ENCODE measurements at places on chromosomes 1 and 21. TPM values are rescaled to one million over a fixed set of nuclear protein-coding genes. Genes with fewer than 3 reads are reported as not detected.

DNA sequence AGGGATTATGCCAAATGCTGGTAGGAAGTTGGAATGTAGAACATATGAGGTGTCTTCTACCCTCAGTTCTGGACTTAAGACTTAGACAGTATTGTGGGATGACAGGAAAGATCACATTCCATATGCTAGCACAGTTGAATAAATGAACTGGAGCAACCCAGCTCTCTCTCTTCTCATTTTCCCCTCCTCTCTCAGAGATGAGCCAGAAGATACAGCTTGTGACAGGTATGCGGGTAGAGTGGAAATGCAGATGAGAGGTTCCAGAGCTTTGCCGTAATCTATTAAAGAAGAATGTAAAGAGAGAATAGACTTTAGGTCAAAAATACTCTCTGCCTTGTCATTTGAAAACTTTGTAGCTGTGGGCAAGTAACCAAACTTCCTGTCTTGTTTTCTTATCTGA lies 32.5 kb upstream of the HMCN1 start:
- H3K36me3 ChIP-seq: no peaks in the 10 kb centered on the region
- no peak for DNase-seq
- H3K27me3 ChIP-seq: peaks cover 12% of the 10 kb centered on the region
- H3K27ac ChIP-seq: no peak overlapping the region

GRCh38 chr1:115347282-115347681 lies 9.2 kb upstream of the NGF start:
- peaks cover 3% of the 10 kb centered on the region for H3K27me3 ChIP-seq
- no peaks in the 10 kb centered on the region for H3K4me1 ChIP-seq
- H3K27ac ChIP-seq: no peak overlapping the region
- no peaks in the 10 kb centered on the region for H3K36me3 ChIP-seq
- no peak for DNase-seq

- no peaks in the 10 kb centered on the region for H3K27me3 ChIP-seq
- no peak overlapping the region for H3K27ac ChIP-seq
- no peak overlapping the region for H3K4me3 ChIP-seq
- peaks cover 3% of the 10 kb centered on the region for H3K4me1 ChIP-seq
- H3K36me3 ChIP-seq: no peaks in the 10 kb centered on the region
Observed at GRCh38 chr1:185398599-185398998, 81.6 kb upstream of the IVNS1ABP start.

GRCh38 chr1:66917476-66917875 lies 7.2 kb downstream of the DNAI4 start:
- no peaks in the 10 kb centered on the region for H3K27me3 ChIP-seq
- H3K27ac ChIP-seq: no peak overlapping the region
- H3K36me3 ChIP-seq: peaks cover 10% of the 10 kb centered on the region

GRCh38 chr1:173410133-173410793 lies 66.9 kb upstream of the PRDX6 start:
- H3K27ac ChIP-seq: peak overlapping the region; percentile 57
- peaks cover 4% of the 10 kb centered on the region for H3K36me3 ChIP-seq
- H3K4me1 ChIP-seq: peaks cover 16% of the 10 kb centered on the region
- H3K4me3 ChIP-seq: no peak overlapping the region
- no peak for DNase-seq

OR2T8 gene
- not detected for total RNA-seq

- no peak for DNase-seq
- H3K27me3 ChIP-seq: no peaks in the 10 kb centered on the region
- H3K27ac ChIP-seq: no peak overlapping the region
- H3K36me3 ChIP-seq: peaks cover 50% of the 10 kb centered on the region
Observed at GRCh38 chr1:97721221-97721620, 199.6 kb downstream of the DPYD start.

GRCh38 chr1:160647329-160647720 lies 481 bp upstream of the SLAMF1 start:
- peaks cover 41% of the 10 kb centered on the region for H3K4me1 ChIP-seq
- H3K27me3 ChIP-seq: no peaks in the 10 kb centered on the region
- H3K27ac ChIP-seq: peak overlapping the region; percentile 96

LELP1 gene
- total RNA-seq: not detected

S100A9 gene
- 2.8 TPM for total RNA-seq

ANKRD45 gene
- total RNA-seq: not detected

DNA sequence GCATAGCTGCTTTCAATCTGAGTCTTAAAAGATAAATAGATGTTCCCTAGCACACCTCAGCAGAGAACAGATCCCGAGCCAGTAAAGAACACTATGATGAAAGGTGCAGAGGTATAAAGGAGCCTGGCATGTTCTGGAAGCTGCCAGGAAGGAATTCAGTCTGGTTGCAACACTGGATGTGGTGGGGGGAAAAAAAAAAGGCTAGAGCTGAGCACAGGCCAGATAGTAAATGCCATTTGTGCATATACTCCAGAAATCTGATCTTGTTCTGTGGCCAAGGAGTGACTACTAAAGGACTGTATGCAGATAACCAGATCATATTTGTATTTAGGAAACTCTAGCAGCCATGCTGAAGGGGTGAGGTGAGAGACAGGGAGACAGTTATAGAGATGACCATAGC lies 240.3 kb downstream of the VAV3 start:
- no peaks in the 10 kb centered on the region for H3K27me3 ChIP-seq
- H3K36me3 ChIP-seq: peaks cover 8% of the 10 kb centered on the region
- no peak for DNase-seq

ERO1B gene
- 25.3 TPM for total RNA-seq

RIMS3 gene
- total RNA-seq: 1.2 TPM

DNA sequence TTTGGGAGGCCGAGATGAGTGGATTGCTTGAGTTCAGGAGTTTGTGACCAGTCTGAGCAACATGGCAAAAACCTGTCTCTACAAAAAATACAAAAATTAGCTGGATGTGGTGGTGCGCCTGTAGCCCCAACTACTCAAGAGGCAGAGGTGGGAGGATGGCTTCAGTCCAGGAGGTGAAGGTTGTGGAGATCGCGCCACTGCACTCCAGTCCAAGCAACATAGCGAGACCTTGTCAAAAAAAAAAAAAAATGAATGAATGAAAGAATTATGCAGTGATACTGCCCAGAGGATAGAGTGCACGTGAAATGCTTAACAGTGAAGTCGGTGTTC lies 429 bp upstream of the DPH2 start:
- H3K4me1 ChIP-seq: peaks cover 36% of the 10 kb centered on the region
- peak overlapping the region; percentile 96 for H3K4me3 ChIP-seq
- no peaks in the 10 kb centered on the region for H3K27me3 ChIP-seq
- no peak for DNase-seq
- H3K27ac ChIP-seq: peak overlapping the region; percentile 92

GRCh38 chr1:190679454-190679853 lies 201.8 kb upstream of the BRINP3 start:
- DNase-seq: no peak
- no peak overlapping the region for H3K27ac ChIP-seq
- no peak overlapping the region for H3K4me3 ChIP-seq
- no peaks in the 10 kb centered on the region for H3K27me3 ChIP-seq
- no peaks in the 10 kb centered on the region for H3K4me1 ChIP-seq
- H3K36me3 ChIP-seq: no peaks in the 10 kb centered on the region

DNA sequence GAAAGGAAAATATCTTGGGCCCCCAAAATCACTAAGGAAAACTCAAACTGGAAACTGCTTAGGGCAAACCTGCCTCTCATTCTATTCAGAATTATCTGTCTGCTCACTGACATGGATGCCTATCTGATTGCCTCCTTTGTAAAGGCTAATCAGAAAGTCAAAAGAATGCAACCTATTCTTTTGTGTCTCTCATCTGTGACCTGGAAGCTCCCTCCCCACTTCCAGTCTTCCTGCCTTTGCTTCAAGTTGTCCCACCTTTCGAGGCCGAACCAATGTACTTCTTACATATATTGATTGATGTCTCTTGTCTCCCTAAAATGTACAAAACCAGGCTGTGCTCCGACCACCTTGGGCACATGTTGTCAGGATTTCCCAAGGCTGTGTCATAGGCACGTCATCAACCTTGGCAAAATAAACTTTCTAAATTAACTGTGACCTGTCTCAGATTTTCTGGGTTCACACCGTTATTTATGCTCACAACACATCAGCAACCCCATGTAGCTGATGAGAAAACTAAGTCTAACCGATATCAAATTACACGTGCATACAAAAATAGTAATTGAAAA lies 302.3 kb upstream of the NRIP1 start:
- H3K27ac ChIP-seq: no peak overlapping the region
- no peak for DNase-seq
- H3K36me3 ChIP-seq: peaks cover 9% of the 10 kb centered on the region
- no peaks in the 10 kb centered on the region for H3K4me1 ChIP-seq

DNA sequence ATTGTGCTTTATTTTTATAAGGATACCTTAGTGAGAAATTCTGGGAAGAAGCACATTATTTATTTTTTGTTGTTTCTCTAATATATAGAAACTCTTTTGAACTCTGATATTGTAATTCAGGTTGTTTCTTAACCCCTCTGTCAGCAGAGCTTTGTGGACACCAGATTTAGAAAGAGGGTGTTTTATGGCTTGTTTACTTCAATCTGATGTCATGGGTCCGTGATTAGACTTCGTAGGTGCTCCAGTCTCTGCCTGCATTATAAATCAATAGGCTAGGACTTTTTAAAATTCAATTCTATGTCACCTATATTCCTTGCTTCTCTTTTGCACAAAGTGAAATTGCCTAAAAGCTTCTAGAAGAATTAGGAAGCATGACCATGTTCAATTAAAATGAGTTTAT lies 47.3 kb upstream of the CCDC190 start:
- no peaks in the 10 kb centered on the region for H3K4me1 ChIP-seq
- peaks cover 4% of the 10 kb centered on the region for H3K27me3 ChIP-seq
- no peaks in the 10 kb centered on the region for H3K36me3 ChIP-seq
- no peak overlapping the region for H3K27ac ChIP-seq

DNA sequence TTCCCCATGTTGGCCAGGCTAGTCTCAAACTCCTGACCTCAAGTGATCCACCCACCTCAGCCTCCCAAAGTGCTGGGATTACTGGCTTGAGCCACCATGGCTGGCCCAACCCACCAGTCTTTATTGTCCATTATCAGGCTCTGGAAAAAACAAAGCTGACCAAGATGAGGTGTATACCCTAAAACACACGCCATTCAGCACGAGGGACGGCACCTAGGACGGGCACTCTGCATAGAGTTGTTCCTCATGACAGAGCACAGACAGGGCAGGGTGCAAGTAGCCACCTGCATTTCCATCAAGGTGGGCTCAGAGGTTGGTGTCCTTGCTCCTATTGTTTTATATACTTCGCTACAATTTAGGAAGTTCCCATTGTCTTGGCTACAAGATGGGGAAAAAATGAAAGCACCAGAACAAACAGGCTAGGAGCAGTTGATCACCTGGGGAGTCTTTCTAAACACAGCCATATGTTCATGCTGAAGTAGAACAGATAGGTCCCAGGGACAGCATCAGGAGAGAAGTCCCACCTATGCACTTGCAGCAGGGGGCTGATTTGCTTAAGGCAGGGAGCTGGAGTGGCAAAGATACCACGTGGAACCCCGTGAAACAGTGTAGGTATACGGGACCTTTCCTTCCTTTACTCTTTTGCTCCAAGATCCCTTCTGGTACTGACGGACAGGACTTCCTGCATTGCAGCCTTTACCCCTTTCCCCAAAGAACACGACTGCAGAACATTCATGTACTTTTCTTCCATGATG lies 4.5 kb downstream of the KRTCAP2 start:
- no peak overlapping the region for H3K27ac ChIP-seq
- H3K4me1 ChIP-seq: peaks cover 21% of the 10 kb centered on the region
- no peak overlapping the region for H3K4me3 ChIP-seq
- no peak for DNase-seq
- peaks cover 5% of the 10 kb centered on the region for H3K36me3 ChIP-seq
- peaks cover 2% of the 10 kb centered on the region for H3K27me3 ChIP-seq

DNA sequence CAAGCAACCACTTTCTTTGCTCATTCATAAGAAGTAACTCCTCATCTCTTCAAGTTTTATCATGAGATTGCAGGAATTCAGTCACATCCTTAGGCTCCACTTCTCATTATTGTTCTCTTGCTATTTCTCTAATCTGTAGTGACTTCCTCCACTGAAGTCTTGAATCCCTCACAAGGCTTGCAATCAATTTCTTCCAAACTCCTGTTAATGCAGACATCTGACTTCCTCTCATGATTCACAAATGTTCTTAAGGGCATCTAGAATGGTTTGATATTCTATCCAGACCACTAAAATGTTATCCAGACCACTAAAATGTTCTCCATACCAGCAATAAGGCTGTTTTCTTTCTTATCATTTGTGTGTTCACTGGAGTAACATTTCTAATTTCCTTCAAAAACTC lies 528.1 kb downstream of the DPYD start:
- H3K27me3 ChIP-seq: no peaks in the 10 kb centered on the region
- H3K4me1 ChIP-seq: no peaks in the 10 kb centered on the region
- no peak for DNase-seq
- H3K4me3 ChIP-seq: no peak overlapping the region
- H3K27ac ChIP-seq: no peak overlapping the region

GRCh38 chr1:208181364-208181763 lies 62.8 kb downstream of the PLXNA2 start:
- no peak overlapping the region for H3K4me3 ChIP-seq
- DNase-seq: no peak
- H3K27me3 ChIP-seq: peaks cover 11% of the 10 kb centered on the region
- no peaks in the 10 kb centered on the region for H3K36me3 ChIP-seq
- no peak overlapping the region for H3K27ac ChIP-seq
- peaks cover 7% of the 10 kb centered on the region for H3K4me1 ChIP-seq

GRCh38 chr1:68720476-68720875 lies 223.6 kb upstream of the DEPDC1 start:
- no peaks in the 10 kb centered on the region for H3K27me3 ChIP-seq
- no peaks in the 10 kb centered on the region for H3K36me3 ChIP-seq
- H3K4me1 ChIP-seq: no peaks in the 10 kb centered on the region
- no peak overlapping the region for H3K4me3 ChIP-seq
- DNase-seq: no peak

C1orf167 gene
- not detected for total RNA-seq

GRCh38 chr1:206915030-206915735 lies 6.6 kb downstream of the FCMR start:
- DNase-seq: no peak
- H3K27ac ChIP-seq: peak overlapping the region; percentile 93
- peaks cover 82% of the 10 kb centered on the region for H3K4me1 ChIP-seq
- H3K27me3 ChIP-seq: no peaks in the 10 kb centered on the region

DNA sequence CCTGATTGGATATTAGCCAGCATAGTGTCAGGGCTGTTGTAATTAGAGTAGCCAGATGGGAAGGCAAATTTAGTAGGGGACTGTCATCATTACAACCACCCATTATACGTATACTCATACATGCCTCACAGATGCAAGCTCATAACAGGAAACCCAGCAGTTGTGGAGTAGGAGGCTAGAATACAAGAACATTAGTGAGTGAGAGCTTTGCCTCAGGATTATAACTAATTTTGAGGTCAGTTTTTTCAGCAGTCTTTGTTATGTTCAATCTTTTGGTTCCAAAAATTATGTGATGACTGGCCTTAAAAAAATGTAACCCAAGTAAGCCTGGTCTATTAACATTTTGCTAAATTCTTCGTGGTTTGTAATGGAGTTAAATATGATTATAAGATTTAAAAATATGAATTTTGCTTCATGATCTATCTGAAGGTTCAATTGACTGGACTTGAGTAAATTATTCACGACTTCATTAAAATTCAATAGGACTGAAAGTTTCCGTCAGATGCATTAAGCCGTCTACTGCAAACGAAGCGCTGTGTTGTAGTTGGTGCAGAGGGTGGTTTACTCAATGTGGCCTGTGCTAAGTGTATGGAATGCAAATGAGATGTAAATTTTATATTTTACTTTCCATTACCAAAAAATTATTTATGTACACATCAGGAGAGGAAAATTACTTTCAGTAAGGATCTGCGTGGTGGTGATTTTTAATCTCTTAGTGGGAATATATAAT lies 48.8 kb downstream of the KCNK1 start:
- no peaks in the 10 kb centered on the region for H3K4me1 ChIP-seq
- H3K36me3 ChIP-seq: no peaks in the 10 kb centered on the region
- H3K27ac ChIP-seq: no peak overlapping the region

GRCh38 chr1:223887747-223888418 lies 42.1 kb upstream of the TP53BP2 start:
- no peak overlapping the region for H3K4me3 ChIP-seq
- no peaks in the 10 kb centered on the region for H3K4me1 ChIP-seq
- DNase-seq: no peak

LCE3A gene
- not detected for total RNA-seq

S1PR1 gene
- total RNA-seq: 286 TPM
